ENCODE measurements at places on chromosomes 7 and 10. TPM values are rescaled to one million over a fixed set of nuclear protein-coding genes. Genes with fewer than 3 reads are reported as not detected.

DNA sequence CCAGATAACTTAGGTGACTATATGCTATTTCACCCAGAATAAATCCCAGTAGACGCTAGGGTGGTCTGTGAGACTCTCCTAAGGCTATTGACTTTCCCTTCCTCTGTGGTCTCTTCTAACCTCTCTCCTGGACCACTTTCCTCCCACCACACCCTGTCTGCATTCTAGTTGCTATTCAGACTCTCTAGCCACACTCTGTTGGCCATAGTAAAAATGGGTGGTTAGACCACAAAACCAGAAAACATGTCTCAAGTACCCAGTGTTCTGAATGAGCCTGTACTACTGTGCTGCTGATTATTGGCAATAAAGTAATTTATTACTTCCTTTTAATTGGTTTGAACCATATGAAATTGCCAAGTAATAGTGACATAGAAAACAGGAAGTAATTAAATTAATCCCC, 240.8 kb downstream of the KIF20B start:
- DNase-seq: no peak
- no peak overlapping the region for H3K4me3 ChIP-seq
- H3K27me3 ChIP-seq: no peaks in the 10 kb centered on the region
- no peak overlapping the region for H3K27ac ChIP-seq
- no peaks in the 10 kb centered on the region for H3K36me3 ChIP-seq

DNA sequence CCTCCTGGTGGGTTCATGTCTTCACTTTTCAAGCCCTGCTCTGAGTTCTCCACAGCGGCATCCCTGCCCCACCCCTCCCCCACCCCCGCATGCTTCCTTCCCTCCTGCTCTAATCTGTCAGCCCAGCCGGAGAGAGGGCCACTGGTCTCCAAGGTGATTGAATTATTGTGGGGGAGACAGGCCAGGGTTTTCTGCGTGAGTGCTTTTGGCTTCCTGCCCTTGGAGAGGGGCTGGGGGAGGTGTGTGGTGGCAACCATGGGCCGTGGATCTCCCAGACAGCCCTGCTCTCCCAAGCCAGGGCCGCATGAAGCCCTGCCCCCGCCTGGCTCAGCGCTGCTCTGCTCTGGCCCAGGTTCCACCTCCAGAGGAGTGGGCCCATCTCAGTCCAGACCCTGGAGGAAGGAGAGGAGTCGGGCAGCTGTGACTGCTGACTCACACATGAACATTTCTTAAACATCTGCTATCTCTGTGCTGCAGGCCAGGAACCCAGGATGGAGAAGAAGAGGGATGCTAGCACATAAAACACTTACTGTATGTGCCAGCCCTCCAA, 109.9 kb downstream of the ZMIZ1 start:
- no peaks in the 10 kb centered on the region for H3K36me3 ChIP-seq
- no peak overlapping the region for H3K4me3 ChIP-seq
- H3K27ac ChIP-seq: no peak overlapping the region
- H3K4me1 ChIP-seq: no peaks in the 10 kb centered on the region
- H3K27me3 ChIP-seq: no peaks in the 10 kb centered on the region

The PDE6C gene
- total RNA-seq: not detected

- no peaks in the 10 kb centered on the region for H3K27me3 ChIP-seq
- H3K27ac ChIP-seq: no peak overlapping the region
- H3K4me3 ChIP-seq: no peak overlapping the region
- H3K4me1 ChIP-seq: peaks cover 24% of the 10 kb centered on the region
- no peak for DNase-seq
These were observed 75.4 kb downstream of the TCF7L2 start for GRCh38 chr10:113025487-113025886.

GRCh38 chr7:77866370-77866769, 67.8 kb downstream of the PHTF2 start:
- no peaks in the 10 kb centered on the region for H3K27me3 ChIP-seq
- no peaks in the 10 kb centered on the region for H3K4me1 ChIP-seq
- H3K4me3 ChIP-seq: no peak overlapping the region
- H3K27ac ChIP-seq: no peak overlapping the region

Data from right lobe of liver (tissue), 6 donors.